Left ventricle myocardium inferior (tissue), 1 donor: ENCODE measurements at places on chromosomes 1 and 21.

GRCh38 chr1:111351700-111352099 is 61.0 kb downstream of the CHIA start:
- DNase-seq: no peak

GRCh38 chr1:44045064-44045463 is 13.8 kb upstream of the SLC6A9 start:
- no peak for DNase-seq

GRCh38 chr21:41908829-41909228 is 29.7 kb upstream of the PRDM15 start:
- no peak for DNase-seq

GRCh38 chr1:172354291-172355274 is 65.9 kb upstream of the C1orf105 start:
- DNase-seq: no peak

DNA sequence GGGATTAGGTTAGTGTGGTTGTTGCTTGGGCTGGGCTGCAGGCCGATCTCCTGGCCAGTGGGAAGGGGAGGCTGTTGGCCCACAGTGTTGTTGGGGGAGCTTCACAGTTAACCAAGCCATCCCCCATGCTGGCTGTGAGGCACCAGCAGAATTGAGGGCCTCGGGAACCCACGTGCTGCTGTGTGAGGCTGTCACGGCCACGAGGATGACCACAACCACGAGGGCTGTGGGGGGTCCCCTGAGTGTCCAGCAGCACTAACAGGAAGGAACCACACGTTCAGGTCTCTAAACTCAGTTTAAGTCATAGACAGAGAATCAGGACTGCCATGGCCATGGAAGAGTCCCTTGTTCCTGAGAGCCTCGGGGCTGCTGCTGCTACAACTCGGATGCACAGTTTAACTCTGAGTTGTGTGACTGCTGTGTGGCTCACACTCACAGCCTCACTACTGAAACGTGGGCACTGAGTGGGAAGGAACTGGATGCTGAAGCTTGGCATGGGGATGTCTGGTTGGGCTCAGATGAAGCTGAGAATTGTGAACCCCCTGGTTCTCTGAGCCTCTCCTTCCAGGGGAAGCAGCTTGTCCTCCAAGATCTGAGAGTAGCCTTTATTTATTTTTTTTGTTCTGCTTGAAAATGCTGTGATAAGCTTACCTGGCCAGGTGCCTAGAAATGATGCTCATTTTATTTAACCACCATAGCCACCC is 4.8 kb upstream of the MMEL1 start:
- no peak for DNase-seq

- no peak for DNase-seq
Observed at GRCh38 chr1:156859523-156860112, 701 bp upstream of the INSRR start.

DNA sequence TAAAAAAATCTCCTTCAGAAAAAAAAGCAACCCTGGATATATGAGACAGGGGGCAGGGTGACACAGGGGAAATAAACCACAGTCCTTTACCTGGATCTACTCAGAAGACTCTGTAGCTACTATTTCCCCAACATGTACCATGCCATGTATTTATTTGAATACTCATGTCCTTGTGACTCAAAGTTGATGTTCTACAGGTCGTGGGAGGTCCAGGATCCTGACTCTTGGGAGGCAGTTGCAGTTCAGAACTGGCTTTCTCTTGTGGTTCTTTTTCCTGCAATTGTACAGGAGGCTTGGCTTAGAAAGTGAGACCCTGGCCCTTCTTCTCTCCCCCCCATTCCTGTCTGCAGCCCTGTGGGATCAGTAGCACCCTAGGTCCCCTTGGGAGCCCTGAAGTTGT is 5.8 kb upstream of the IL24 start:
- no peak for DNase-seq

GRCh38 chr1:186735463-186735862 is 55.2 kb upstream of the PTGS2 start:
- DNase-seq: no peak
